ENCODE measurements at places on chromosomes 1 and 21.

DNA sequence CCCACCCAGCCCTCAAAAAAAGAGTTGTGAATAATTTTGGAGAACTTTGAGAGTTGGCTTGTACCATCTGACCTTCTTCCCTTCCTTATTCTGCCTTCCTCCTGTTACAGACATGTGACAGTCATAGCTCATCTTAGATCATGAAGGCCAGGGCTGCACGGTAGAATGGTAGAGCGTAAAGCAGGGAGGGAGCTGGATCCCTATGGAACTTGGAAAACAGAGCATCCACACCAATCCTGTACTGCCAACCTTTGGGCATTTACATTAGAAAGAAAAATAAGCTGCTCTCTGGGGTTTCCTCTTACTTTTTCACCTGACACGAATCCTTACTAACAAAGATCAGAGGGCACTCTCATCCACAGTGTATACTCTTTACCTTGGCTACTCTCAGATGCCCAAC is 121.5 kb downstream of the GPR52 start:
- DNase-seq = no peak

DNA sequence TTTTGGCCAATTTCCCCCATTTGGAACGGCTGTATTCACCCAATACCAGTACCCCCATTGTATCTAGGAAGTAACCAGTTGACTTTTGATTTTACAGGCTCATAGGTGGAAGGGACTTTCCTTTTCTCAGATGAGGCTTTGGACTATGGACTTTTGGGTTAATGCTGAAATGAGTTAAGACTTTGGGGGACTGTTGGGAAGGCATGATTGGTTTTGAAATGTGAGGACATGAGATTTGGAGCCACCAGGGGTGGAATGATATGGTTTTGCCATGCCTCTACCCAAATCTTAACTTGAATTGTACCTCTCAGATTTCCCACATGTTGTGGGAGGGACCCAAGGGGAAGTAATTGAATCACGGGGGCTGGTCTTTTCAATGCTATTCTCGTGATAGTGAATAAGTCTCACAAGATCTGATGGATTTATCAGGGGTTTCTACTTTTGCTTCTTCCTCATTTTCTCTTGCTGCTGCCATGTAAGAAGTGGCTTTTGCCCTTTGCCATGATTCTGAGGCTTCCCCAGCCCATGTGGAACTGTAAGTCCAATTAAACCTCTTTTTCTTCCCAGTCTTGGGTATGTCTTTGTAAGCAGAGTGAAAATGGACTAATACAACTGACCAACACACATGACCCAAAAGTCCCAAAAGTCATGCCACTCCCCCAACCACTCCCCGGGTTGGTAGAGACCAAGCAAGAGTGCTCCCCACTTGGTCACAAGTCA is 35.4 kb upstream of the ZNF496 start:
- no peak for DNase-seq

- DNase-seq = no peak
These were observed 14.3 kb downstream of the NHLH2 start for GRCh38 chr1:115826628-115827027.

- DNase-seq = no peak
These were observed 132.8 kb upstream of the COL6A1 start for GRCh38 chr21:45848805-45849204.

DNA sequence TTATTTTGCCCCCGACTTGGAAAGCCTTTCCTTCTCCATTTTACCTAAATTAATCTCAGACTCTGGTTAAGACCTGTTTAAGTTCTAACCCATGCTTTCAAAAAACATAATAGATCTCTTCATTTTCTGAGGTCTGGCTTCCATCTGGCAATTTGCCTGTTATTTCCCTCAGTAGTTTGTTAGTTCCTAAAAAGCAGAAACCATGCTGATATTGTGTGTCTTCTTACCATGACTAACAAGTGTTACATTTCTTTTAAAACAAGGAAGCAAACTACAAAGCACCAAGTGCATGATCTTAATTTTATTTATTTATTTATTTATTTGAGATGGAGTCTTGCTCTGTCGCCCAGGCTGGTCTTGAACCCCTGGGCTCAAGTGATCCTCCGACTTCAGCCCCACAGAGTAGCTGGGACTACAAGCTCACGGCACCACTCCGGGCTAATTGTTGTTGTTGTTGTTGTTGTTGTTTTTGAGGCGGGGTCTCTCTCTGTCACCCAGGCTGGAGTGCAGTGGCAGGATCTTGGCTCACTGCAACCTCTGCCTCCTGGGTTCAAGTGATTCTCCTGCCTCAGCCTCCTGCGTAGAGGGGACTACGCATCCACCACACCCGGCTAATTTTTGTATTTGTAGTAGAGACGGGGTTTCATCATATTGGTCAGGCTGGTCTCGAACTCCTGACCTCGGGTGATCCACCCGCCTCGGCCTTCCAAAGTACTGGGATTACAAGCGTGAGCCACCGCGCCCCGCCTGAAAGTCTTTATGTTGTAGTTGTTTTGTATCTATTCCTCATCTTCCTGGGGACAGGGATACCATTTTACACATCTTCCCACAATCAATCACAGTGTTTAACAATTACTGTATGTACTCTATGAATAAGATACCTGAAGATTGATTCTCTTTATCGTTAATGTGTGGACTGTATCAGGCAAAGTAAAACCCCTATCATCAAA is 1.3 kb upstream of the PATJ start:
- no peak for DNase-seq

DNA sequence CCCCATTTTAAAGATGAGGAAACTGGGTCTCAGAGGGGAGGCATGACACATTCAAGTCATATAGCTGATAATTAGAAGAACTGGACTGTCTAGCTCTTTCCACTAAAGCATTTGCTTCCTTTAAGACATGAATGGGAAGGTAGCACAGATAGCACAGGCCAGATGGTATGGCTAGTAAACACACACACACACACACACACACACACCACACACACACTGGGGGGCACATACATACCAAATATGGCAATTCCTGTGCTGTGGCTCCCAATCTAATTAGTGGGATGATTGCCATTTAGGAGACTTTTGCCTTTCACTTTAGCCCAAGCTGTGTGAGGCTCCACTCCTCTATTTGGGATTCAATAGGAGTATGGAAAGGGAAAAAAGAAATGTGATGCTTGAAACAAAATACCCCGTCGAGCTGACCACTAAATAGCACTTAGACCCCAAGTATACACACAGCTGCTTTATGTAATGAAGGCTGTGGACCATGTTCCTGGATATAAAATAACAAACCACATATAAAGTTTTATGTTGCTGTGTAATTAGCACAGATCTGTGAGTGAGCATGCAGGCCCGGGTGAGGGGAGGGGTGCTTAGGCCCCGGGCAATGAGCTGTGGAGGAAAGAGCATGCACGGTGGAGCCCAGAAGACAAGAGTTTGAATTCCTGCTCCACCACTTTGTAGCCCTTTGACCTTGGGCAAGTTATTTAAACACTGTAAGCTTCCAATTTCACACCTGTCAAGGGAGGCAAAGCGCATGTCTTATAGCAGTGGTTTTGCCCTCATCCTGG is 6.8 kb upstream of the TRABD2B start:
- no peak for DNase-seq

DNA sequence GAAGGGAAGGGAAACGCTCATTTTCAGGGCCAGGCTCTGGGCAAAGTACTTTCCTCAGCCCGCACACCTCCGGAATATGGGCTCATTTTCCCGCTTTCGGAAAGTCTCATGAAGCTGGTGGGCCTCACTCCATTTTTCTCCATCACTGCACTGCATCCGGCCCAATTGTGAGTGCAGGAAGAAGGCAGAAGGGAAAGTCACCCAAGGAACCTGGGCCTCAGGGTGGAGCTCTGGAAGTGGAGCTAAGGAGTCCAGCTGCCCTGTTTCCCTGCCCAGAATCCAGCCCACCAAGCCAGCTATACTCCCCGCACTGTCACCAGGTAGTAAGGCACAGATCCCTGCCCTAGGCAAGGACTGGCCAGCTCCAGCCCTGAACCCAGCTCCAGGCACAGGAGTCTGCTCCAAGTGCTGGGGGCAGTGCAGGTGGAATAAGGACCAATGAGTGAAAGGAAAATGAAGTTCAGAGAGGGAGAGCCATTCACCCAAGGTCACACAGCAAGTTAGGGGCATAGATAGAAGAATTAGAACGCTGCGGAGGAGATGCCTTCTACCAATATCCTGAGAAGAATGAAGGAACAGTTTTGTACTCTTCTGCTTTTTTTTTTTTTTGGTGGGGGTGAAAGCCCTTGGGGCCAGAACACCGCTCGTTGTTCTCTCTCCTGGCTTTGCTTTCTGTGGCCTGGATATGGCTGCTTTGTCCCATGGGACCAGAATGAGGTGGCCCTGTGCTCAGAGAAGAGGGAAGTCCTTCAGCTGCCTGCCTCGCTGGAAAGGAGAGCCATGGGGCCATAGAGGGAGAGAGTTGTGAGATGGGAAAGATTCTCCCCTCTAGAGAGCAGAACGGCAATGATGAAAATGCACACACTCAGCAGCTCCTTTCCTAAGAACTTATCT is 10.0 kb downstream of the LRP8 start:
- no peak for DNase-seq

DNA sequence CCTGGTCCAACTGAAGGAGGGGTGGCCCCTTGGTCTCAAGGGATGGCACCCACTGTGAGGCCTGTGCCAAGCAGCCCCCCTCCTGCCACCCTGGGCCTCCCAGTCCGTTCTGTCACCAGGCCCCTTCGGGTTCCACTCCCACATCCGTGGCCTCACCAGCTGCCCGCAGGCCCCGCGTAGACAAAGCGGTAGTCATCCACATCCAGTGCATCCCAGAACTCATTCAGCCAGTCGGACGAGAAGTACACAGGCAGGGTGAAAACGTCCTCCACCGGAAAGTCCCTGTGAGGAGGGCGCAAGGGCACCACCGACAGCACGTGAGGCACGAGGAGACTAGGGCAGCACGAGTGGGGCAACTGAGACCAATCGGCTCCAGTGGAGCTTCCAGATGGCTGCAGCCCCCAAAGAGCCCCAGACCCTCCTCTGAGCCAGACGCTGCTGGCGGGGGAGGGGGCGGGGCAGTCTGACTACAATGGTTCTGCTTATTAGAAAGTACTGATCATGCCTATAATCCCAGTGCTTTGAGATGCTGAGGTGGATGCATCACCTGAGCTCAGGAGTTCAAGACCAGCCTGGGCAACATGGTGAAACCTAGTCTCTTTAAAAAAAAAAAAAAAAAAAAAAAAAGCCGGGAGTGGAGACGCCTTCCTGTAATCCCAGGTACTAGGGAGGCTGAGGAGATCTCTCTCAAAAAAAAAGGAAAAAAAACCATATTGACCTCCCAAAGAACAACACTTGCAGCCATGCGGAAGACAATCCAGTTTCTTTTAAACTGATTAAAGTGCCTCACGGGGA is 1.2 kb downstream of the JMJD4 start:
- DNase-seq = no peak

DNA sequence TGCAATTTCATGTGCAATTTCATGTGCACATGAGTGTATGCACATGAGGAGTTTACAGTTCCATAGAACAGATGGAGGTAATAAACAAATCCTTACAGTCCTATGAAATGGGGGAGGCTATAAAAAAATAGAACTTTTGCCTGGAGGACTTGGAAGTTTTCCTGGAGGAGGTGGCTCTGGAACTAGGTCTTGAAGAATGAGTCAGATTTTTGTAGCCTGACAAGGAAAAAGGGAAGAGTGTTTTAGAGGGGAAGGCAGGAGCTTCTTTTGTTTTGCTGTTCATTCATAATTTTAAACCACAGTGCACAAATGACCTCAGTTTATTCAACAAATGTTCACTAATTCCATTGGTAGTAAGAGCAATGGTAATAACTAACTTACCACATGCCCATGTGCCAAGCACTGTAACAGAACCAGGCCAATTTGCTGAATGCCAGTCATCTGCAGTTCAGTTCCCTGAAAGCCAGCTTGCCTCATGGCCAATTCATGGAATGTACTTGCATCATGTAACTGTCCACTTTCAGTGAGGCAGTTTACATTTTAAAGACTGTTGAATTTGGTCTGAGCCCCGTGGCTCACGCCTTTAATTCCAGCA is 2.7 kb downstream of the DIO1 start:
- DNase-seq = no peak

GRCh38 chr1:187053876-187054275 is 225.1 kb downstream of the PLA2G4A start:
- DNase-seq = no peak

GRCh38 chr1:218299416-218299815 is 14.3 kb downstream of the RRP15 start:
- no peak for DNase-seq

- DNase-seq = no peak
These were observed 73.3 kb upstream of the FMO3 start for GRCh38 chr1:171017426-171017825.

DNA sequence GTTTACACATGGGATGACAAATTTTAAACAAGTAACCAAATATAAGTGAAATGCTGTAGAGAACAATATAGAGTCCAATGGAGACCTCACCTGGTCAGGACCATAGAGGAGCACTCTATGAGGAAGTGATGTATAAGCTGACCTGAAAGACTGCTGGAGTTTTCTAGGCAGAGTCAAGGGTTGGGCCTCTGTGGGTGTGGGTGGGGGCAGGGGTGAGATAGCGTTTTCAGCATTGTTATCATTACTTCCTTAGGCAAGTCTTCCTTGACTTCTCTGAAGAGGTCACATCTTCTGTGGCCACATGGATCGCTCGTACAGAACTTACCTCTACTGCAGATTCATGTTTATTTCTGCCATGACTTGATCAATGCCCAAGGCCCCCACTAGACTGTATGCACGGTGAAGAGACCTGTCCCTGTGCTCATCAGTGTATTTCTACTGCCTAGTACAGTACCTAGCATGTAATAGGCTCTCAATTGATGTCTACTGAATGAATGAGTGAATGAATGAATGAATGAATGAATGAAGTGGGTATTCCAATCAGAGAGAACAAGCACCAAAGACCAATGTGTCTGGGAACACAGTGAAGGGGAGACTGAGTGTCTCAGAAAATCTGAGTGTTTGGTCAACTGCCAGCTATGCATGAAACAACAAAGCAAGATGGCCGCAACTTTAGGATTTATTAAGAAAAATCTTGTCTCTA is 116.5 kb downstream of the RNF220 start:
- DNase-seq = no peak

DNA sequence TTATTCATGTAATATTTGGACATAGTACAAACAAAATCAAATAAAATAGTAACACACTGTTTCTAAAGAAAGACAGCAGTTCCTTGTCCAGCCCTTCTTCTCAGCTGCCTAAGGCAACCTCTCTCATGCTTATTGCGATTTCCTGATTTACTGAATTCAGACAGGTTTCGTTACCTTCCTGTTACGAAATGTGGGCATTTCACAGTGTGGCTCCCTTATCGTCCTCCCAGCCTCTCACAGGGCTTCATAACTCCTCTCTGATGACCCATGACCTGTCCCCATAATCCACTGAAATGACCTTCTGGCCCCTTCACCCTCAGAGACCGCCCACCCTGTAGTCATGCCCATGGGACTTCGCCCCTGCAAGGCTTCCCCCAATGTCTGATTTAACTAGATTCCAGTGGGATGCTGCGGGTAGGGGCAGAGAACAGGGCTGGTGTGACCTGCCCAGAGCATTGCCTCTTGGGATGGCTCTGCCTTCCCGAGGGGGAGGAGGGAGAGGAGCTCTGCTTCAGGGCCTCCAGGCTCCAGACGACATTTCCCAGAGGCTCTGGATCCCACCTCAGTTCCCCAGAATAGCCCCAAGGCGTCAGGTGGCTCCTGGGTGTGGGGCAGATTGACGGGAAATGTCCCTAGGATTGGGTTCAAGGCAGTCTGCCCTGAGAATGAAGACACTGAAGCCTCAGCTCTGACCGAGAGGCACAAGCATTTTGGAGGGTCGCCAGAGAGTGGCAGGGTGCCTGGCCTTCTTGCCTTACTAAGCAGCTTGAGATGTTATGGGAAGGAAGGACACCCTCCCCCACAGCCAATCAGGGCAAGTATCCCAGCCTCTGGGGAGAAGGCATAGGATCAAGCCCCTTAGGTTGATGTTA is 20.6 kb downstream of the PADI2 start:
- DNase-seq = peak; percentile 55
